ENCODE measurements at places on chromosomes 1 and 21. TPM values are rescaled to one million over a fixed set of nuclear protein-coding genes. Genes with fewer than 3 reads are reported as not detected.

Gene NID1
- total RNA-seq = 87.0 TPM

Gene TMEM82
- total RNA-seq = not detected

Gene KLF17
- not detected for total RNA-seq

Gene SOAT1
- total RNA-seq = 38.2 TPM

Gene SLAMF9
- total RNA-seq = not detected

Gene HEYL
- not detected for total RNA-seq

Gene OR10J1
- not detected for total RNA-seq

Gene FAM163A
- not detected for total RNA-seq

Gene HSPB7
- total RNA-seq = not detected

Gene EFCAB7
- total RNA-seq = 7.1 TPM

Gene CLCA4
- not detected for total RNA-seq

Gene ADAMTS5
- not detected for total RNA-seq

Gene OR2T29
- not detected for total RNA-seq

Gene OPTC
- total RNA-seq = not detected

Measured in endothelial cell of umbilical vein (primary cell).